ENCODE measurements at places on chromosomes 1 and 21.

DNA sequence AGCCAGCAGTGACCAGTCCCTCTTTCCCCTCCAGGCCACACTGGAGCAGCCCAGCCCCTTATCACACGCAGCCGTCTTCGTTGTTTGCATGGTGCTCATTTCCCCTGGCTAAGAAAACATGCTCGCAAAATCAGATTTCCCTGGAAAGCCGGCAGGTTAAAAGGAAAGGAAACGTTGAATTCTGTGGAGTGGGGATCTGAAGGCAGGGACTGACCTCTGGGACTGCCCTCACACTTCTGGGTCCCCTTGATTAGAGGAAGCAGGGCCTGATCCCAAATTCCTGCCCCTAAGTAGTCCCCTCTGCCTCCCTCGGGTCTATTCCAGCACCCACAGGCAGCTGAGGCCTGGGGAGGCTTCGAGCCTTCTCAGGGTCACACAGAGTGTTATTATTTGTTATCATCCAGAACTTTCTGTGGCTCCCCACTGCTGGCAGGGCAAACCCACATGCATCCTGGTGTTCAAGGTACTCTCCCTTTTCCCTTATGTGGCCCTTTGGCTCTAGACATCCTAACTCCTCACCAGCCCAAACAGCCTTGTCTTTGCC is 125.2 kb upstream of the ZBTB40 start:
- DNase-seq, result no peak

- no peak for DNase-seq
Measured at GRCh38 chr1:2477791-2478499, 1.9 kb downstream of the PLCH2 start.

- no peak for DNase-seq
Measured at GRCh38 chr1:41902159-41902577, 16.6 kb downstream of the HIVEP3 start.

- DNase-seq, result peak; percentile 46
Measured at GRCh38 chr1:25971066-25971810, 26.6 kb downstream of the PAFAH2 start.

DNA sequence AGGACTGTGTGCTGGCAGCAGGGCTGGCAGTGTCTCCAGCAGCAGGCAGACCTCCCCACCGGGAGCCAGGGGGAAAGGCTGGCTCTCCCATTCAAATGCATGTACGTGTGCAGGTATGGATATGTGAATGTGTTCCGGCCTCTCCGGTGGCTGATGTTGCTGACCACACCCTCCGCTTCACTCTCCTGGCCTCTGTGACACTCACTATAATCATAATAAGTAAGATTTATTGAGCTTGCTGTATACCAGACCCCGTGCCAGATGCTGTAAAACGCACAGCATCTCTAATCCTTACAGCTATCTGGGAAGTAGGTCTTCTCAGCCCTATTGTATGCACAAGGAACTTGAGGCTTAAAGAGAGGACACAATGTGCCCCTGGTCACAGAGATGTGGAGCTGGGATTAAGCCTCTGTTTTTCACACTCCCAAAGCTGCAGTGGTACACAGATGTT is 20.5 kb upstream of the ARTN start:
- DNase-seq, result no peak

GRCh38 chr1:91124989-91125417 is 103.2 kb upstream of the ZNF644 start:
- DNase-seq, result no peak

DNA sequence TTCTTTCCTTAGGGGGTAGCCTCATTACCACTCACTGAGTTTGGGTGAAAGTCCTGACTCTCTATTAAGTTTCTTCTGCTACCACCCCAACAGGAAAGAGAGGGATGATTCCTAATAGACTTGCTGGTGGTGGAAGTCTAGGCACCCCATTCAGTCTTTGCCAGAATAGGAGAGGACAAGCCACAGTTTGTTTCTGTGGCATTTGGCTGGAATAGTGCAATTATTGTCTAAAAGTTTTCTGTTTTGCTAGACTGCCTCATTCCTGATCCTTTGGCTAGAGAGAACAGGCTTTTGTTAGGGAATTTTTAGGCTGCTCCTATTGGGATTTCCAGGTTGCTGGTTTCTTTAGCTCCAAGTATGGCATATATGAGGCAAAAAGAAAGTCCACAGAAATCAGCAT is 9.9 kb upstream of the HJV start:
- DNase-seq, result no peak

DNA sequence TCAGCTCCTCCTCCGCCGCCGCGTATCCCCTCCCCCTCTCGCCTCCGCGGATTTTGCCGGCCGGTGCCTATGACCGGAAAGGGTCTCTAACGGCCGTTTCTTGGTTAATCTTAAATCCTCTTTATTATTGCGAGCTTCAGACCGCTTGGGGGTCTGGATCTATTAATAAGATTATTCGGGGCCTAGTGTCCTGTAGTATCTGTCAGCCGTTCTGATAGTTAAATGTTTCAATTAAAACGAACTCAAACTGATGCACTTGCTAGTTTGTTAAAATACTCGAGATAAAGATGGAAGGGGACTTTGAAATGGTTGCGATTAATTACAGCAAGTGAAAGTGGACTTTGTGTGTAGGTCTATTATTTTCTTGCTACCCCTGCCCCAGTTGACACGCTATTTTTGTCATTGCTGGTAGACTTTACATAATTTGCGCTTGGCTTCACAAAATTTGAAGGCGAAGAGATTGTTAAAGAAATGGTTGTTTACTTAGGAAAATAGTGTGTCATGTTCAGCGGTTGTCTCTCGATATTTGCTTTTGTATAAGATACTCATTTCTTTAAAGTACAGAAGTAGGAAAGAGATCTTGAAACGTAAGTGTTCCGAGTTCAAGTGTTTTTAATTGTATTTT is 779 bp downstream of the SON start:
- DNase-seq, result no peak

DNA sequence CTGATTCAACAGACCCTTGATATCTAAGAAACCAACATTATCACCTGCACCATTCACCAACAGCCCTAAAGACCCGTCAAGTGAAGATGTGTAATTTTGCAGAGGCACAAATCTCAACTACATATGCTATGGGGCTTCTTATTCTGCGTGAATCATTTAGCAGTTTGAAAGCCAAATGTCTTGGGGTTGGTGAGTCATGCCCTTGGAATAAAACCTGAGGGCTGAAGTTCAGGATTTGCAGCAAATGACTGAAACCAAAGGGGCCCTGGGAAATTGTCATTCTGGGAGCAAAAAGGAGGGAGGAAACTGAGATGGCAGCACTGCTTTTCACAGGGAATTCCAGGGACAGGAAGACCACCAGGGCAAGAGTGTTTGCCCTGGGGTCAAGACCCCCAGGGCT is 79.2 kb upstream of the TNR start:
- no peak for DNase-seq

- DNase-seq, result no peak
Measured at GRCh38 chr1:182676274-182676673, 8.1 kb downstream of the RGS8 start.

DNA sequence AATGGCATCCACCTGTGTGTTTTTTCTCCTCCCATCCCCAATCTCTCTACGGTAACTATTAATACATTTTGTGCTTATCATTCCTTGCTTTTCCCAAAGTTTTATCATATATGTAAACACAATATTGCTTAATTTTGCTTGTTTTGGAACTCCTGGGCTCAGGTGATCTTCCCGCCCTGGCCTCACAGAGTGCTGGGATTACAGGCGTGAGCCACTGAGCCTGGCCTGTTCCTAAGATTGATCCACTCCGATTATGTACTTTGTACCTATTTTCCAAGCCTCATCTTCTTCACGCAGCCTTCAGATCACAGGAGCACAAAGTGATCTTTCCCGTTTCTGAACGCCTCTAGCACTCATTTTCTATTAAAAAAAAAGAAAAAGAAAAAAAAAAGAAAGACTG is 45.2 kb downstream of the MEF2D start:
- DNase-seq, result no peak

DNA sequence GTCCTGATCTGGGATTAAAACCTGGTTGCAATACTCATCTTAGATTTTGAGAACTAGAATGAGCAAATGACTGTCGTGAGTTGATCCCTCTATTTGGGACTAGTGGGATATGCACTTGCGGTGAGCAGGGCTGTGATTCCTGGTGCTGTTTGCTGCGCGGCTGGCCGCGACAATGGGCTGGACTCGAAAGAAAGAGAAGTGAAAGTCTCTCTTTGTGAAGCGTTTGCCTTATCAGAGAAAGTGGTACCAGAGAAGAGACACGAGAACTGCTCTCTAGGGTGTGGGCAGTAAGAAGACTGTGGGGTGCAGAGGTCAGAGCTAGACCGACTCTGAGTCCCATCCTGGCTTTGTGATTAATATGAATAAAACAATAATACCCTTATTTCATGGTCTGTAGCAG is 8.6 kb downstream of the ST6GALNAC3 start:
- no peak for DNase-seq

- peak; percentile 43 for DNase-seq
Measured at GRCh38 chr21:42969193-42969600, 5.2 kb upstream of the PKNOX1 start.

DNA sequence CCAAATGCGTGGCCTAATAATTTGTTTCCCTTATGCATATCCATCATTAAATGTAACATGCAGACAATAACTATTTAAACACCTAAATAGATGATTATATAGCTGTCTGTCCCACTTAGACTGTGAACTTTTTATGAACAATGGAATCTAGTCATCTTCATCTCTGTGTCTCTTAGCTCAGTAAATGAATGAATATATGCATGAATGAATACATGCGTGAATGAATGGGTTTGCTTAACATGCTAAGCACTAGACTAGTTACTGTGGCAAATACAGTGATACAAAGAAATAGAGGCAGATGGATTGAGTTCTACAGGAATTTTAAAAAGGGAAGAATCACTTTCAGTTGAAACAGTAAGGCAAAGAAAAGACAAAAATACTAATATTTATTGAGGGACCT is 232.0 kb downstream of the FGGY start:
- DNase-seq, result no peak

DNA sequence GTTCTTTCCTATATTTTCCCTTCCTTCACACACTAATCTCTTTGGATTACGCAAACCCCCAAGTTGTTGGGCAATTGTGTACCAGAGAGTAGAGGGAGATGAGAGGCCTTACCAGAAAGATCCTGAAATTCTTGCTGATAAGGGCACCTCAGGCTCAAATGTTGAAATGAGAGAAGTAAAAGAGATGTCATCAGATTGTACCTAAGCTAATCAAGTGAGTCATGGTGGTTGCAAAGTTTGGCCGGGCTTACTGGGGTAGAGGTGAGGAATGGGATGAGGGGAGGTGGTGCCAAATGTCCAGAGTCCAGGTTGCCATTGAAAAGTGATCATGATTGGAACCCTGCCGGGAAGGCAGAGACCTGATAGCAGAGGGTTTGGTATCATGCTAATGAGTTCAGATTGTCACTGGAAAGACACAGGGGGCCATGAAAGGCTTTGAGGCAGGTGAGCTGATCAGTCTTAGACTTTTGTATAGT is 43.1 kb downstream of the OPTC start:
- no peak for DNase-seq

DNA sequence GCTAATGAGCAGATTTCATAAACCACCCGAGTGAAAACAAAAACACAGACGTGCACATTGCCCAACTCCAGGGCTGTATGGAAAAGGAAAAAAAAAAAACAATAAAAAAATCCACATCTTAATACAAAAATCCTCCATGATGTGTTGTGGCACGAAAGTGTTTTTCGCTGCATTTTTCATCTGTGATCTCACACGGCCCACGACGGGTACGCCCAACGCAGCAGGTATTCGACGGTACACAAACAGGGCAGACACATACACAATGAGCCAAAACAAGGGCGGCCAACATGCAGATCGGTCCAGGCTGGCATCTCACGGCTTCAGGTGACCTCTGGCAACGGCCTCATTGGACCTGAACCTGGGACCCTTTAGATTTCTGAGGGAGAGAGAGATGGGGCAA is 31.1 kb downstream of the CASZ1 start:
- DNase-seq, result no peak

- DNase-seq, result no peak
Measured at GRCh38 chr1:107942814-107943213, 22.2 kb downstream of the VAV3 start.

GRCh38 chr1:12170263-12170671 is 3.5 kb downstream of the TNFRSF1B start:
- no peak for DNase-seq

GRCh38 chr1:108897865-108898720 is 21.3 kb downstream of the GPSM2 start:
- DNase-seq, result peak; percentile 78

DNA sequence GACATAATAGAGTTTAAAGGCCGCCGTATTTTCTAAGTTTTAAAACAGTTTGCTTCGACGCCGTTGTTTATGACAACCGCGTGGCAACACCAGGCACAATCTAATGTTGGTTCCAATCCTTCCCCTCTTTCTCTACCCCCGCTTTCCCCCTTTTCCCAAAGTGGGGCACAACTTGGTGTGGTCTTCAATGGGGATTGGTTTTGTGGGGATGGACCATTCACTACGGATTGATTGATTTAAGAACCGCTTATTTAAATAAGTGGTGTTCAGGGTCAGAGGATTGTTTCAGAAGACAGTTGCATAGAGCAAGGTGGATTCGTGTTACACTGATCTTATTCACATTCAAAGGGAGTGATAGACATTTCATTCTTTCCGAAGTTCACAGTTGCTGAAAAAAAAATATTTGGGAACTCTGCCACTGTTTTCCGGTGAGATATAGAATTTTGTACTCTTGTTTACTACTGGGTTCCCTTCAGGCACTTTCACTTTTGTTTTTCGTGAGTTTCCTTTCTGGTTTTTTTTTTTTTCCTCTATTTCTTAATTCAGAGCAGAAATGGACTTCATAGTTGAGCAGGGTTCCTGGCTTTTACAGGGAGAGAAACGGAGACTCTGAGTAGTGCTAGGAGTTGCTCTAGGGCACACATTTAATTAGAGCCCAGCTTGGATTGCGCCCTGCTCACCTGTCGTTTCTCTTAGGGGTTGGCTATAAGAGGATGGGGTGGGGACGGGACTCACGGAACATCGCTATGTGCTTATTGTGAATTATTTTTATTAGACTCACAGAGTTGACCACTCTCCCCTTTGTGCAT is 79.6 kb upstream of the AK4 start:
- DNase-seq, result peak; percentile 59

- DNase-seq, result no peak
Measured at GRCh38 chr1:2912424-2913061, 108.7 kb upstream of the ACTRT2 start.

DNA sequence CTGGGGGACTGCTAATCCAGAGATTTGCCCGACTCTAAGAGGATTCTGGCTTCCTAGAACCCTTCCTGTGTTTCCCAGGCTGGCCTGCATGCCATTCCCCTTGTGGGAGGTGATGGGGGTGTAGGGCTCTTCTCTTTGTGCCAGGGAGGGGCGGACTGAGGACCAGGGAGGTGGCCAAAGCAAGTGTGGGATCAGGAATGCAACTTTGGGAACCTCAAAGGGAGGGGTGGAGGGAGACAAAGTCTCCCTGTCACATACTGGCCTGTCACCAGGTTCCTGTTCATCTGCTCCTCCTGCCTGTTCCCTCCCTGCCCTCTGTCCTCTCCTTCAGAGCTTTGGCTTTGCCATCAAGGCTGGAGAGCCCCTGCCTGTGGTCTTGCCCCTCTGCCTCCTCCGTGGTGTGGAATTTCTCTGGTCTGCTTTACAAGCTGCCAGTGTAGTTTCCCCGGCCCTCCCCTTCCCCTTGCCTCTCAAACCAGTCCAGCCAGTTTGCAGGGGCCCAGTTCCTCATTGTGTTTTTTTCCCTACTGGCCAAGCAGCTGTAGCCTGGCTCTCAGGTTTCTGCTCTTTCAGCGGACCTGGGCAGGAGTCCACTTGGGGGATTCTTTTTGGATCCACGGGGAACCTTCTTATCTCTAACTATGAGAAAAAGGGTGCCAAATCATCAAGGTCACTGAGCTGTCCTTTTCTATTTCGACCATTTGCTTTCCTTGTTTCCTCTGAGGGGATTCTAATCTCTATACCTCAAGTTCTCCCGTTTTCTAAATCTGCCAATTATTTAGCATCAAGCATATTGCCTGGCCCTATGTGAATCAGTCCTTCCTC is 1.8 kb downstream of the CGN start:
- DNase-seq, result no peak
